ENCODE measurements at places on chromosomes 5 and 9. TPM values are rescaled to one million over a fixed set of nuclear protein-coding genes. Genes with fewer than 3 reads are reported as not detected.

Gene WDR38
- total RNA-seq: not detected

DNA sequence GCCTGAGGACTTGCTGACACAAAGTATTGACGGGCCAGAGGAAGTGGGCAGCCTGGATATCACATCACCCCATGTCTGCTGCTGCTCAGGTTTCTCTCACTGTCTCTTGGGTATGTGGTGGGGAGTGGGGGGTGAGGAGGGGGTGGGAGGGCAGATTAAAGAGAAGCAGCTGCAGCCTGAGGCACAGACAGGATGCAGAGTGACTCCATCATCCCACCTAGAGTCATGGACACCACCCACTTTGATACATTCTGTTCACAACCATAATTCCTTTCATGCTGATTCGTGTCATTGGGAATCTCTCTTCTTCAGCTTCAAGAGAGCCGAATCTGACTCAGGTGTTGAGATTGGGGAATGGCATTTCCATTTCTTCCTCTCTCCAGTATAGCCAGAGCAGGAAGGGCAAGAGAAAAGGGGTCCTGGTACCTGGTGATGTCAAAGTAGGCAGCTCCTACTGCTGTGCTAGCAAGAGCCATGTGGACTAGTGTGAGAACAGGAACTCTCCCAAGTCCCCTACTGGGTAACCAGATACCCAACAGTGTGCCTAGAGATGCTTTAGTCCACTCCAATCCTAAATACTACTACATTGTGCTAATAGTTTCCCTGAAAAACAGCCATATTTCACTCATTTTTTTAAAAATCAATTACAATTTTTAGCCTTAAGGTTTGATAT lies 22.4 kb downstream of the GRAMD2B start:
- DNase-seq: no peak

Gene MARCHF3
- 12.7 TPM for total RNA-seq

DNA sequence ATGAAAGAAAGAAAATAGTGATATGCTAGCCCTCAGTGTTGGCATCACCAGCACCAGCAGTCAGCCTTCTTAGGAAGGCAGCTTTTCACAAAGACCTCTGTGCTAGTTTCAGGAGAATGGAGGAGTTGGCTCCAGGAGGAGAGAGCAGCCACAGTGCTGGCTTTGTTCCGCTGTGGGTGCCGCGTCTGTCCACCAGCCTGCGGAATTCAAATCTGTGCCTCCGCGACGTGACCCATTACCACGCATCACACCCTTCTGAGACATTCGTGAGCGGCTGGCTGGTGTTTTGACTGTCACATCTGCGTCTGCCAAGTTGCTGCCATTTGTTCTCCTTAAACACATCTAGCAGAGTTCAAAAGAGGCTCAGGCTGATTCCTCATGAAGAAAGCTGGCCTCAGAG lies 34.4 kb downstream of the SNX18 start:
- DNase-seq: no peak

GRCh38 chr9:128152133-128153059 lies 3.1 kb downstream of the LCN2 start:
- DNase-seq: no peak

DNA sequence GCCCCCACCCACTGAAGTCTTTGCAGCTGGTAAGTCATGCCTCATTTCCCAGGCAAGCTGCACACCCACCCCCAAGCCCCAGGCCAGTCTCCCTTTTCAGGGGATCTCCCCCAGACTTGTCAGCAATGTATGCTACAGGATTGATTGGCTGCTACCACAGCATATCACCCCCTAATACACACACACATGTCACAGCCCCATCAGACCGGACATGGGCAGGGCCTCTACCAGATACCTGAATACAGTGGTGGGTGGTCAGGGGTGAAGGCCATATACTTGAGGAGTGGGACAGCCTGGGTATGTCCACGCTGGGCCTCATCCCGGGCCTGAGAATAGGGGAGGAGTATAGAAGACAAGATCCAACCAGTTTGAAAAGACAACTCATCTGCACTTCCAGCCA lies 63.4 kb upstream of the ARAP3 start:
- no peak for DNase-seq

Gene CNOT8
- total RNA-seq: 77.7 TPM

GRCh38 chr9:33480976-33481375 lies 7.3 kb upstream of the NOL6 start:
- DNase-seq: no peak

Gene PPP3R2
- total RNA-seq: not detected

DNA sequence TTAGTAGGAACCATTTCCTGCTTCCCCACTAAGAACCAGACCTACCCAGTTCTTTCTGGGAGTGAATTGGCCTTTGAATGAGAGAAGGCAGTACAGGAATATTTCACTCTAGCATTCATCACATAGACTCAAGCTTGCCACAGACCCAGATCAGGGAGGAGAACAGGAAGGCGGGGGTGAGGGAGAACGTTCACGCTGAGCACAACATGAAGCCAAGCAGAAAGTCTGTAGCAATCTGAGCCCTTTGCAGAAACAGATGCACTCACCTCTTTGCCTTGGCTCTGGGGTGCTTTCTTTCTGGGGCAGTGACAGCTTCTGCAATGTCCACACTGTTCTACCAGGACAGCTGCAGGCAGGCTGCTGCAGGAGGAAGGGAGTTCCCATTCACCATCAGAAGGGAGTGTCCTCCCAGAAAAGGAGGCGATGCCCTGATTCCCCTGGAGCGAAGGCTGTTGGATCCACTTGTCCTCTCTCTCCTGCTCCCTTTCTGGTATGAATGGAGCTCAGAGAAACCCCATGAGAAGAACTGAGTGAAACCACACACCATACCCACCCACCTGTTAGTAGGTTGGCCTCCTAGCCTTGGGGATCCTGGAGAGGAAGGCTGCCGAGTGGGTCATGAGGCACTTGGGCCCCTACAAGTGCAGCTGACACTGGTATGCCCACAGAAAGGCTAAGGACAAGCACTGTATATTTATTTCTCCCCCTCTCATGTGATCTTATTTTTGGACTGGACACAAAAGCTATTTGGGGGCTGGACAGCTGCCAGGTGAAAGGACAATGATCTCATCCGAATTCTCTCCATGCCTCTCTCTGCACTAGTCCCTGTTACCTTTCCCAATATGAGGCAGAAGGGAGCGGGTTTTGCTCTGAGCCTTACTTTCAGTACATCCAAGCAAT lies 11.7 kb upstream of the FGF1 start:
- DNase-seq: no peak

DNA sequence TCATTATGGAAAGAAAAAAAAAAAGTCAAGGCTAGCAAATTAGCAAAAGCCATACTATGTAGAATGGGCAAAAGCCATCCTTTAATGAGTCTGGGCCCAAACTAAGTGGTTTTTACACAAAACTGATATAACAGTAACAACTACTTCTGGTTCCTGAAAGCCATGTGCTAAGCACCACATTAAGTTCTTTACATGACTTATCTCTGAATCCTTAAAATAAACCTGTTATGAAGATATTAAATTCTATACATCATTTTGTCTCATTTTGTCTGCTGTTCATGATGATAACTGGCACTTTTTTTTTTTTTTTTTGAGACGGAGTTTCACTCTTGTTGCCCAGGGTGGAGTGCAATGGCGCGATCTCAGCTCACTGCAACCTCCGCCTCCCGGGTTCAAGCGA lies 5.0 kb downstream of the FNIP1 start:
- no peak for DNase-seq

GRCh38 chr5:168528521-168529373 lies at the start of gene FBLL1:
TSS of gene FBLL1 (plus strand) at chr5:168529305. CDS start at chr5:168529505, 200 bp downstream.
- peak; percentile 93 for DNase-seq

DNA sequence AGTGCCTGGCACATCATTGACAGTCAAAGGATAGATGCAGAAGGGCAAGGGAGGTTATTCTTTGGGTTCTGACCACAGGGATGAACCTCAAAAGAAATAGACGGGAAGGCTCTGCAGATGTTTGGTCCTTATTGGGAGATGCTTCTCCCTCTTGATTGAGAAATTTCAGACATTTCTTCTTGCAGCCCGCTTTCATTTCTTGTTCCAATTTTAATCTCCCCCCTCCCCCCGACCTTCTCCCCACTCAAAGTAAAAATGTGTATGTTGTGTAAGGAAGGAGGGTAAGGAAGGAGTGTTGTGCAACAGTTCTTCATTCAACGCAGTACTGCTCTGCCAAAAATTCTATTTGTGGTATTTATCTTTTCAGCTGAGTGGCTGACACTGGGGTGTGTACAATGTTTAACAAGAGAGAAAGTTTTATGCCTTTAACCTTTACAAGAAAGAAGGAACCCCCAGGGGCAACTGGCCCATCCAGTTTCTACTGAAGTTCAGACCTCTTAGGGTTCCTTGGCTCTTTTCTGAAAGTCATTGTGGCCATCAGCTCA lies 46.3 kb upstream of the TNFSF15 start:
- DNase-seq: no peak

GRCh38 chr5:113061846-113062780 lies 85.5 kb downstream of the DCP2 start:
- no peak for DNase-seq

Gene TRIO
- 83.7 TPM for total RNA-seq

Gene C9
- not detected for total RNA-seq

DNA sequence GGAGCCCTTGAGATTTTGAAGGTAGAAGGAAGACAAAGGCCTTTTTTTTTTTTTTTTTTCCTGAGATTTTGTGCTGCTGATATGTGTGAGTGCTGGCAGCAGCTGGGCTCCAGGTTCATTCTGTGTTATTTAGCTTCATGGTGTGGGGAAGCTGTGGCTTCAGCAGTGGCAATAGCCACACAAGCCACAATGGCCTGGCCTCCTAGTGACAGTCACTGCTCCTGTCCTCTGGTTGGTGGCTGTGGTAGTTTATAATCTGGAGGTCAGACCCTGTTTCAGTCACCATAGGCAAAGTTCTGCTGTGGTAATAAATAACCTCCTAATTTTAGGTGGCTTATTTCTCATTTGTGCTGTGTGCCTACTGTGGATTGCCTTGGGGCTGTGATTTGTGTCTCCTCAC lies 28.2 kb upstream of the GPR151 start:
- no peak for DNase-seq

Gene SVEP1
- 0.63 TPM for total RNA-seq

Gene HSPB3
- total RNA-seq: not detected

DNA sequence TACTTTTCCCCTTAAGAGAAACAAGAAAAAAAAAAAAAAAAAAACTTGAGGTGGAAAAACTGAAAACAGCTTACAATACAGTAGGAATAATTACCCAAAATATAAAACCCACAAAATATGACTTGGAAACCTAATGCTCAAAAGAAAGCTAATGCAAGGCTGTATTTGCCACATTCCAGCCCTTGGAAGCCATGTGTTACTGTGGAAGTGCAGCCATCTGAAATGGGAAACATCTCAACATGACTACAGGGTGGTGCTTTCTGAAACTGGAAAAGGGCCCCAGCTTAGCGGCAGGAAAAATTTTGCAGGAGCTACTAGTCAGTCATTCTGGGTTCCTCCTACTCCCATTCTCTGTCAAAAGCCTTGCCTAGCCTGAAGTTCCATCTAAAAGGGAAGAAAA lies 20.4 kb downstream of the CDK5RAP2 start:
- DNase-seq: no peak

DNA sequence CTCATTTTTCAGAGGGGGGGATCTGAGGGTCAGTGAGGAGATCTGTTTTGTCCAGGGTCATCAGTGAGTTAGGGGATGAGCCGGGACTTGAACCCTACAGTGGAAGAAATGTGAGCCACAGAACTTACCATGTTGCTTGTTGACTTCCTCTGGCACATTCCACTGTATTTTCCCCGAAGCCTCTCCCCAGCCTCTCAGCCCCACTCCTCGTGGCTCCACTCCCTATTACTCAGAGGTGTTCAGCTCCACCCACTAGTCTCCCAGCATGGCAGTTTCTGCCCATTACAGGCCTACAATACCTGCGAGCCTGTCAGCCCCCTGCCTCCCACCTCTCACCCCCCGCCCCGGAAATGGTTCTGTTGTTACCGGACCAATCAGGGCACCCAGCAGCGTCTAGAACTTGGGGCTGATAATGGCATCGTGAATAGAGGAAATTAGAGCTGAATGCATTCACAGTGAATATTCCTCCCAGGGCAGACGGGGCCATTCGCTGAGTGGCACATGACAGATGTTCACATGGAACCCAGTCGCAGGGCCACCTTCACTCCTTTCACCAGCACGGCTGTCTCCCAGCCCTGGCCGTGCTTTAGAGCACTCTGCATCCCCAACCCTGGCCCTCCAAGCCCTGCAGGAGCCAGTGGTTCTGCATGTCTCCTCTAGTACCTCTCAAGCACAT lies 81.6 kb downstream of the KCNIP1 start:
- DNase-seq: no peak

- DNase-seq: no peak
Measured at GRCh38 chr9:135718616-135719015, 16.6 kb downstream of the KCNT1 start.

DNA sequence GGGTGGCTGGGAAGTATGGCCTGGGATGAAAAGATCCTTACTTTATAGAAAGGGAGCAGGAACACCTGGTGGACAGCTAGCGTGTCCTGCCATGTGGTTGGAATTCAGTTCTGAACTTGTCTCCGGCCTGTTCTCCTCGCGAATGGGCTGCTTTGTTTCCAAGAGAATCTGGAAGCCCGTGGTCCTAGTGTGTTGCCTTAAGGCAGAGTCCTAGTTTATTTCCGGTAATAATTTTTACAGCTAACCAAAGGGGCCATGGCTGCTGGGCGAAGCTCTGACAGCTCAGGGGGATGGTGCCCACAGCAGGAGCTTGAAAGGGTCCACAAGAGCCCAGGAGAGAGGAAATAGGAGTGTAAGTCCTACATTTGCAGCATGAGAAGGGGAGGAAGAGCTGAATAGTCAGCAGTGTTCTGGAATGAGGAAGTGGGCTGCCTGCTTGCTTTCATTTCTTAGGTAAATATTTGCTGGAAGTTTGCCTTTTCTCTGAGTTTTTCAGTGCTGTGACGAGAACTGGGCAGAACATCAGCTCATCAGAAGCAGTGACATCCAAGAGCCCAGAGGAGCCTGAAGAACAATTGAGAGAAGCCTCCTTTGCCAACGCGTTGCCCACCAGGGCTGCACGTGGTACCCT lies 13.1 kb upstream of the IGFBPL1 start:
- DNase-seq: no peak

- DNase-seq: peak; percentile 50
Measured at GRCh38 chr5:159052401-159053011, 47.2 kb downstream of the EBF1 start.

DNA sequence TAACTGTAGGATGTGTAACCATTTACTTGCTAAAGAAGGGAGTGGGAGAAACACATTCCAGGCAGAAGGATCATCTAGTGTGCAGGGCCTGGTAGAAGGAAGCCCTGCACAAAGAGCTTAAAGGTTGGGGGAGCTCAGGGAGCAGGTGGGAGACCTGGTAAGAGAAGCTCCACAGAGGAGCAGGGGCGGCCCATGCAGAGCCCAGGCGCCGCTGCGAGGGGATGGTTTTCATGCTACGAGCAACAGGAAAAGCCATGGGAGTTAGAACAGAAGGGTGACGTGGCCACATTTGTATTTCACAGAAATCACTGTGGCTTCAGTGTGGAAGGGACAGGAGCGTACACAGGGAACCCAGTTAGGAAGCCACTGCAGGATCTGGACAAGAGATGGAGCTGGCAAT lies 73.1 kb downstream of the PDE6A start:
- peak; percentile 15 for DNase-seq

Gene TMEM250
- 39.2 TPM for total RNA-seq

Gene ECSCR
- 2.2 TPM for total RNA-seq

- DNase-seq: no peak
Measured at GRCh38 chr9:127485995-127486394, 34.7 kb downstream of the LRSAM1 start.

All from GM23338 (cell line).